IMR-90 (cell line): ENCODE measurements at places on chromosomes 5 and 9. TPM values are rescaled to one million over a fixed set of nuclear protein-coding genes. Genes with fewer than 3 reads are reported as not detected.

DNA sequence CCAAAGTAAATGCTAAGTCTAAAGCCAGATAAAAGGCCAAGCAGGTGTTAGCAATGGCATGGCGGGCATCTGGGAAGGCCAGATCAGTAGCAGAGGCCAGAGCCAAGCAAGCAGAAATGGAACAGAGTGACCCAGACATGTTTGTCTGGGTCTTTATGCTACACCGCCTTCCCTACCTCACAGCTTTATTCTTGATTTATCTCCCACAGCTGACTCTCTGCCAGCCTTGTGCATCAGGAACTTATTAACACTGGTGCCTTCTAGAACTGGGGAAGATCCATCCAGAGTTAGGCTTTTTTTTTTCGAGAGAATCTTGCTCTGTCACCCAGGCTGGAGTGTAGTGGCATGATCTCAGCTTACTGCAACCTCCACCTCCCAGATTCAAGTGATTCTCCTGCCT, 112.5 kb upstream of the SLC44A1 start:
- no peak for DNase-seq

DNA sequence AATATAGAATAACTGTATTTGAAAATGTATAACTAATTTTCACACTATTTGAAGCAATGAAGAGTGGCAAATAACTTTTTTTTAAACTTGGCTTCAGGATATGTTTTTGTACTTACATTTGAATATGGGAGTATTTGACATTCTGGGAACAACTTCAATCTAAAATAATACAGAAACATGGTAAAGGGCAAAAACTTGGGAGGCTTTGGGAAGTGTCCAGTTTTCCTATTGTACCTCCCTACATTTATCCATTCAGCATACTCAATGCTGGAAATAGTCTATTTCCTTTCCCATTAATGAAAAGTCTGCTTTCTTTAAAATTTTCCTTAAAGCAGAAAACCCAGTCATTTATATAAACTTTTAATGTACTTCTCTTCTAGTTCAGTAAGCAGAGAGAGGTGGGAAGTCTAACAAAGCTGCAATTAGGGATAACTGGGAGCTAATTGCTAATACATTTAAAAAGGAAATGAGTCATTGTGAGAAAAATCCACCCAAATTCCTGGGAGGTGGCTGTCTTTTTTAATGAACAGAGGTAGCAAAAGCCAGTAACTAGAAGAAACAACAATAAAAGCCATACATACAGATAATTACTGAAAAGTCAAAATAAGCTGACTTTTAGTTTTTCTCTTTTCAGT, 128.8 kb downstream of the FBN2 start:
- no peak for DNase-seq

- no peak for DNase-seq
Observed at GRCh38 chr5:147669169-147669869, 113.2 kb downstream of the JAKMIP2 start.

DNA sequence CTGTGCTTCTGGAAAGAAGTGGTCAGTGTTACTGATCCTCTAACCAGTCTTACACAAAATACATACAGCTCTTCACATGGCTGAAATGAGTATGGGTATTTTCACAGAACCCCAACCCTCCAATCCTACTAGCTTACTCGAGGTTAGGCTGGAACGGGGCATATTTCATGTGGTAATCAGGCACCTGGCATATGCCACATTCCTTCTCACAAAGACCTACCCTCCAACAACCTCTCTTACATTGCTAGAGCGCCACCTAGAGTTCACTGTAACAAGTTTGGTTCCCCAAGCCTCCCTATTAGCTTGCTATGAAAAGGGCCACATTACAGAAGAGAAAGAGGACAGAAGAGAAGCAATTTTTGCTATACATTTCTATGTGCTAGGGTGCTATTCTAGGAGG, 597.3 kb downstream of the PRELID2 start:
- DNase-seq: peak; percentile 24

DNA sequence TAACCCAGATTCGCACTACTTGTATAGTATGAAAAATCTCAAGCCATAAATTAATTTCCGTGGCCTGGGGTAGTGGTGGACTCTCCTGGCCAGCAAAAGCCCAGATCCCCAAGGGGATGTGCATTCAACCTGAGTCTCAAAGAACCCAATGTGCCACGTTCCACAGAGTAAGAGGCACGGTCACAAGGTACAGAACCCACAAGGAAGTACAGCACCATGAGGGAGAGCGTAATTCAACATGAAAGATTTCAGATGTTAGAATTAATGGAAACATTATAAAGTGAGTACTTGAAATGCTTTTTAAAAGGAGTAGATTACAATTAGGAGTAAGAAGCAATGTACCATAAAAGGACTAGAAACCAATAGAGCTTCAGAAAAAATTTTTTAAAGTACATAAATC, 23.4 kb downstream of the SRD5A1 start:
- DNase-seq: no peak

DNA sequence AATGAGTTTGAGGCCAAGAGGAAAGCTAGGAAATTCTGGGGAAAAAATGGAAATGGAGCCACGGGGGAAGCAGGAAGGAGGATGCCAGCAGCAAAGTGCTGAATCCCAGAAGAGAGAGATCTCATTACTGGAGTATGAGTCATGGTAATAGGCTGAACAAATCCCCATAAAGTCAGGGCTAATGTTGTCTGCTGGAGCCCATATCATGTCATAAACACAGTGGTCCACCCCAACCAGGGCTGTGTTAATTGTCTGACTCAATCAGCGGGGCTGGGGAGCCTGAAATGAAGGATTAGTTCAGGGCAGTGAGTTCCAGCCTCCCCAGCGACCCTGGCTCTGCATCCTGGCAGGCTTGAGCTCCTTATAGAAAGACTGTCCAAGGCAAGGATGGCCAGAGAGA, 68.8 kb downstream of the TLR4 start:
- DNase-seq: no peak

DNA sequence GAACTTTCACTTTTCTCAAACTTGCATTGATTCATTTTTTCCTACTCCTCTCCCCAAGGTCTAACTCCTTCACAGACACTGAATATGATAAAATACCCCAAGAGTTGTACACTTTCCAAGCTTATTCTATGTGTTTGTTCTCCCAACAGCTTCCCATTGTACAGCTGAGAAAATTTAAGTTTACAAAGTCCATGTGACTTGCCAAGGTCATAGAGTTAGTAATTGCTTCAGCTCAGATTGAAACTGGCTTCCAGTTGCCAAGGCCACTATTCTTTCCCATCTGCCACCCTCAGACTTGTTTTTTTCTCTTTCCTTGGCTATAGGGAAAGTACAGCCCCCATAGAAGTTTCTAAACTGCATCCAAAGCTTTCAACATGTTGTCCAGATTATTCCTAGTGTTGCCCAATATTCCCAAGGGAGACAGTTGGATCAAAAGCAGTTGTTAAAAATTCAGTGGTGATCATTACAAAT, 34.8 kb downstream of the TNFSF8 start:
- DNase-seq: peak; percentile 23

DNA sequence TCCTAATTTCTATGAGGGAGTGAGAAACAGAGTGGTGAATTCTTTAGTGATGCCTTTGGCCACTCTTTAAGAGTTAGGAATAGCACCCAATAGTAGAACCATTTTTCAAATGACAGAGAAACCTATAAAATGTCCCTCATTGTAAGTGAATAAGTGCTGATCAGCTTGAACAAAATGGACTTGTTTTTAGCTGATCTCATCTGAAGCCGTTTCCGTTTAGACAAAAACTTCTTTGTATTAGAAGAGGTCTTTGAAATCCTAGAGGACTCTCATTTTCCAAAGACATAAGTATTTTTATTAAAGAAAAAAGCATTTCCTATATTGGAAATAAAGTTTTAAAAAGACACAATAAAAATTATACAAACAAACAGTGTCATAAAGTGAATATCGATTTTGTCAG, 273.9 kb downstream of the ARHGEF28 start:
- no peak for DNase-seq

DNAH5 gene
- 1.7 and 1.9 TPM in 2 replicates for polyA plus RNA-seq

PGM5 gene
- polyA plus RNA-seq: 7.4 and 8.3 TPM in 2 replicates

CARTPT gene
- not detected in 2 replicates for polyA plus RNA-seq
